ENCODE measurements at places on chromosomes 12 and 14. TPM values are rescaled to one million over a fixed set of nuclear protein-coding genes. Genes with fewer than 3 reads are reported as not detected.
A peak's percentile ranks its signal among the peaks of the same experiment; 100 is the strongest.

DNA sequence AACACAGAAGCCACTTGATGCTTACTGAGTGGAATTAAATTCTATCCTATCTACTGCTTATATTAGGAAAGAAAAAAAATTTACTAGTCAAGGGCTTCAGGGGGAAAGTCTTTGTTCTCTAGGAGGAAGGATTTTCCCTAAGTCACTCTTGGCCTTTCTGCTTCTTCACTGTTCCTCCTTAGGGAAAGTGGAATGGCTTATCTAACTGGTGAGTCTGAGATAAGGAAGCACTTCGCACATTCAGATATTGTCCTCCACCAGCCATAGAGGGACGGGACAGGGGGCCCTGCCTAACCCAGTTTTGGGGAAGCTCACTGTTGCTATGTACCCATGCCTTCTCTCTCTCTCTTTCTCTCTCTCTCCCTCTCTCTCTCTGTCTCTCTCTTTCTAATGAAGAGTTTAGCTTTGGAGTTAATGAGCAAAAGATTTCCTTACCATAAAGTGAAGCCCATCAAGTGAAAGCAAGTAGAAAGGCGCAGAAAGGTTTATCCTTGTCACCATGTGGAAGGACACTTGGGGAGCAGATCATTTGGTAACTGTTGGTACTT, 450.6 kb downstream of the ZFP36L1 start:
- DNase-seq = no peak

GRCh38 chr12:131905081-131905629, 10.7 kb downstream of the ULK1 start:
- no peak for DNase-seq

DNA sequence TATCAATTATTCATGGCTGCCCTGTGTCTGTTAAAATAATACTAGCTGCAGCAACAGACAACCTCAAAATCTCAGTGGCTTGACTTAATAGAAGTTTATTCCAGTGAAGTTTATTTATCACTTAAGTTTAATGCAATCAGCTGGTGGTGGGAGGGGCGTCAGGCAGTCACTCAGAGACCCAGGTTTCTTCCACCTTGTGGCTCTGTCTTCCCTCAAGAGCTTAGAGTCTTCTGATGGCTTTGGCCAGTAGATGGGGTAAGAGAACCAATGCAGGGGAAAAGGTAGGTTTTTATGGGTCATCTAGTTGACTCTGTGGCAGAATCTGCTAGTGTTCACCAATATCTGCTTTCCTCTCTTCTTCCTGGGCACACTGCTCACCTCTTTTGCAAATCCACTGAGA, 668.9 kb downstream of the AACS start:
- DNase-seq = no peak

- no peak for DNase-seq
Measured at GRCh38 chr12:121190523-121191031, 19.4 kb upstream of the P2RX4 start.

- no peak for DNase-seq
Measured at GRCh38 chr14:60679566-60680258, 30.4 kb upstream of the SIX1 start.

DNA sequence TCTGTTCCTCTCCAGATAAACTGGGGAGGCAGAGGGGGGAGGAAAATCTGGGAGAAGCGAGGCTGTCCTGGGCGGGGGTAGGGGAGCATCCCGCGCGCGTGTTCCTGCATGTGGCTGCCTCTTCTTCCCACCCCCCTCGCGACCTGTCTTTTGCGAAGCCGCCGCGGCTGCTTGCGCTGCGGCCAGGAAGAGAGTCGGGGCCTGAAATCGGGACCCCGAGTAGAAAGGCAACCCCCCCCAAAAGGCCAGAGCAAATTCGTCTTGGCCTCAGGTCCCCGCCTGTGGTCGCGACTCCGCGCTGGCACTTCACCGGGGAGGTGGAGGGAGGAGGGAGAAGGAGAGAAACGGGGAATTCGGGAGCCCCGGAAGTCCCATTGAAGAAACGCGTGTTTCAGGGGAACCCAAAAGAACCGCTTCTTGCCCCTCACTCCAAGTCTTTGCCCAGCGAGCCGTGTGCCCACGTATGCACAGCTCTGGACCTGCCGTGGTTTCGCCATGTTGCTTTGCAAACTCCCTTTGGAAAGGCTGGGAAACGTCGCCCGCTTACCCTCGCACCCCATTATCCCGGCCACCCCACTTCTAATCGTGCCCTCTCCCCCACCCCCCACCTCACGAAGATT, 944 bp downstream of the CCND2 start:
- DNase-seq = no peak

DNA sequence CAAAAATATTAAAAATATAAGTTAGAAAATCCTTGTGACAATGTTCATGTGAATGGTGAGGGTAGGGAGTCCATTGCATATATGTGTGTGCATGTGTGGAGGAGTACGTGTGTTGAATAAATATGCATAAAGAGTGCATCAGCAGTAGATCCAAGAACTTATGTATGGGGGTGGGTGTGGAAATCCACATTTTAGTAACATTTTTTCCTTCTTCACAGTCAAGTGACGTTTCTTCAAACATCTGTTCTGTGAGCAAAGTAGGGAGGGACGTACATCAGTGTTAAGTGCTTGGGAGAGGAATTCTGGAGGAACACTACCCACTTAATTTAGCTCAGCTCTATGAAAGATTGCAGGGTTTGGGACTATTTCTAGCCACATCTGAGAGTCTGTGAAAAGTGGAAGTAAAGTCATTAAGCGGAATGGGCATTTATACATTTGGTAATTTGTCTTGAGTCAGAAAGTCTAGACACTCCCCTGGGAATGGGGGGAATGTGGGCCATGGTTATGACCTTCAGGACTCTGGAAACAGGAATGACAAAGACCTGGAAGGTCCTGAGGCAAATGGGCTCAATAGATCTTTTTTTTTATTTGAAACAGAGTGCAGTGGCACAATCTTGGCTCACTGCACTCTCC, 156.4 kb upstream of the PLXNC1 start:
- no peak for DNase-seq

The CAPS2 gene
- total RNA-seq = 32.8 TPM

DNA sequence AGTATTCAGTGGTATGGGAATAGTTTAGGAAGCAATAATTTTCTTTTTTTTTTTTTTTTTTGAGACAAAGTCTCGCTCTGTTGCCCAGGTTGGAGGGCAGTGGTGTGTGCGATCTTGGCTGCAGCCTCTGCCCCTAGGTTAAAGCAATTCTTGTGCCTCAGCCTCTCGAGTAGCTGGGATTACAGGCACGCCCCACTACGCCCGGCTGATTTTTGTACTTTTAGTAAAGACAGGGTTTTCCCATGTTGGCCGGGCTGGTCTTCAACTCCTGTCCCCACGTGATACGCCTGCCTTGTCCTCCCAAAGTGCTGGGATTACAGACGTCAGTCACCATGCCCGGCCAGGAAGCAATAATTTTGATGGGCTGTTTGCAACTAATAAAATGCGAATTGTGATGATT, 62.1 kb downstream of the ATG14 start:
- no peak for DNase-seq

The ESR2 gene
- total RNA-seq = 3.7 TPM

GRCh38 chr14:48735607-48736006, 850.6 kb downstream of the RPS29 start:
- DNase-seq = no peak

GRCh38 chr14:103385929-103386712, 906 bp downstream of the MARK3 start:
- no peak for DNase-seq

GRCh38 chr14:99273766-99274345, 1.9 kb upstream of the BCL11B start:
- no peak for DNase-seq

The NINJ2 gene
- total RNA-seq = 0.82 TPM

- DNase-seq = no peak
Measured at GRCh38 chr14:69289811-69290520, 30.0 kb downstream of the GALNT16 start.

DNA sequence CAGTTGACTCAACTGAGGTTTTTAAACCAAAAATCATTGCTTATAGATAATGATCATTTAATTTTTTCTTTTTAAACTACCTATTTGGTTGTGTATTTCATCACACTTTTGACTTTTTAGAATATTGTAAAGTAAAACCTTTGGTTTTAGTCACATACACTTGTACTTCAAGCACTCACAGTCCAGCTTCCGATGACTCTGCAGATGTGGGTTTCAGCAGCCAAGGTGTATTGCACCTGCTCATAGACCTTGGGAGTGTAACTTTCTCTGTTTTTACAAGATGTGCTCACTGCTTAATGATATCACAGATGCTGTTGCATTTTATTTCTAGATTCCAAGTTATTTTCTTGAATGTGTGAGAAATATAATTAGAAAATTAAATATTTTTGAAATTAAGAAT, 188.3 kb upstream of the SLC38A2 start:
- no peak for DNase-seq

DNA sequence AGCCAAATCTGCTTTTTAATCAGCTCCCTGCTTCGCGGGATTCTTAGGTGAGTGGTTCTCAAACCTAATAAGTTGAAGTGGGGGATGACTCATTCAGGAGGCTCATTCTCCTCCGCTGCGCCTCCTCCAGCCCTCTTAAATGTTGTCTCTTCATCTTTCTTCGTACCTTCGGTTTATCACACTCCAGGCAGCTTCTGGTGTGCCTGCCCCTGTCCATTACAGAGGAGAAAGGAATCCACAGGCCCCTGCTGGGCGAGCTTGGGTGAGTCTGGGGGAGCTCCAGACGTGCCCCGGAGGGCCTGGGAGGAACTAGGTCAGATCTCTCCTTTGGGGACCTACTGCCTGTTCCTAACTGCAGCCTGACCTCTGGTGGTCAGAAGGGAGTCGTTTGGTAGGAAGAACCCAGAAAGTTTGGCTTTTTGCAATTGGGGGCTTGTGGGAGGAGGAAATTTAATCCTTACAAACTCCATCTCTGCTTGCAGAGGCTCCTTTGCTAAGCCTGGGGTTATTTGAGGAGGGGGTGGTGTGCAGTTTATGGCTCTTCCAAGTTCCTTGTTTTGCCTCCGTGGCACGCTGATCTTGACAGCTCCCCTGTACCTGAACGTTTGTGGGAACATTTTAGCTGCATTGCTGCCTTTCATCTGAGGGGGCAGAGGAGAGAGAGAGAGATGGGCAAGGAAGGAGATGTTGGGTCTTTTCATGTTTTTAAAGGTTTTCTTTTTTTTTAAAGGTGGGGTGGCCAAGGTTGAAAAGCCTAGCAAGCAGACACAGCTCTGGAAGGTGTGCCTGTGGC, 84.1 kb upstream of the GNG2 start:
- DNase-seq = peak; percentile 52

- no peak for DNase-seq
Measured at GRCh38 chr12:120928864-120929652, 24.9 kb upstream of the SPPL3 start.

GRCh38 chr12:116161588-116161987, 115.9 kb downstream of the MED13L start:
- no peak for DNase-seq

The OR10AD1 gene
- not detected for total RNA-seq

DNA sequence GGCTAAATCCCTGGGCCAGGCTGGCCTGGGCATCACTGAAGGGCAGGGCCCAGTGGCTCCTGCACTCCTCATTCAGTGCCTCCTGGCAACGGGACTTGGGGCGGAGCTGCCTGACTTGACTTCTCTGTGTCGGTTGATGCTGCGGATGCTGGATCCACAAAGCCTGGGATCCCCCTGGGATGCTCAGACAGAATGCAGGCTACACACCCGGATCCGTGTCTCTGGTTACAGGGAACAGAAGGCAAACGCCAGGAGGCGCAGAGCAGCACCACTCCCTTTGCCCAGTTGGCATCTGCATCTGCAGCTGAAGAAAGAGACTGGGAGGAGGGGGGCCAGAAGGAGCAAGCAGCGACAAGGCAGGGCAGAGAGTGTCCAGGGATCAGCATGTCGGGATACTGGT, 154.5 kb upstream of the FKBP4 start:
- no peak for DNase-seq

The MRPL42 gene
- 53.9 TPM for total RNA-seq

The CCDC38 gene
- not detected for total RNA-seq

- no peak for DNase-seq
Measured at GRCh38 chr14:101982621-101983020, 18.2 kb downstream of the DYNC1H1 start.

DNA sequence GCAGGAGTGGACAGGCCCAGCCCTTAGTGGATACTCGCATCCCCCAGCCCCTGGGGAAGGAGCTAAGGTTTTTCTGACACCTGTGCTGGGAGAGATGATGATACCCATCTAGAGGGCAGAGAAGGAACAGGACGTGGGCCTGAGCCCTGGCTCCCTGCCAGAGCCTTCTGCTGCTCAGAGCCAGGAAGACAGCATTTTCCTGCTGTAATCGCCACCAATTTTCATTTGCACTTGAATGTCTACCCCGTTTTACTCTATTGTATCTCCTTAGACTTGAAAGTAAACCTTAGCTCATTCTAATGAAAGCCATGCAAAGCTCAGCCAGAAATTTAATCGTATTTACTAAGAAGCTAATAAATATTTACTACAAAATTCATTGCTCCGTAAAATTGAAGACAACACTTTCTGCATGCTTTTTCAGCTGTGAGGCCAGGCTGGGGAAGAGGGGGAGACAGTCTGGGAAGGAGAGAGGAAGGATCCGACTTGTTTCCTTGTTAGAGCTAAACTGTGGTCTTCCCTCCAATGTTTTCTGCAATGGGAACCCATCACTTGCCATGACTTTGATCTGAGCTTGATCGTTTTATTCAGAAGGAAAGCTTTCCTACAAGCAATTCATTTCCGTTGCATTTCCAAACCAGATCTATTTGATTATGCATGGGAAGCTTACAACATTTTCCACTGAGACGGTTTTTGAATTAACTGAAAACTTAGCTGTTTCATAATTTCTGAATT, 17.6 kb upstream of the TRAF3 start:
- DNase-seq = no peak

DNA sequence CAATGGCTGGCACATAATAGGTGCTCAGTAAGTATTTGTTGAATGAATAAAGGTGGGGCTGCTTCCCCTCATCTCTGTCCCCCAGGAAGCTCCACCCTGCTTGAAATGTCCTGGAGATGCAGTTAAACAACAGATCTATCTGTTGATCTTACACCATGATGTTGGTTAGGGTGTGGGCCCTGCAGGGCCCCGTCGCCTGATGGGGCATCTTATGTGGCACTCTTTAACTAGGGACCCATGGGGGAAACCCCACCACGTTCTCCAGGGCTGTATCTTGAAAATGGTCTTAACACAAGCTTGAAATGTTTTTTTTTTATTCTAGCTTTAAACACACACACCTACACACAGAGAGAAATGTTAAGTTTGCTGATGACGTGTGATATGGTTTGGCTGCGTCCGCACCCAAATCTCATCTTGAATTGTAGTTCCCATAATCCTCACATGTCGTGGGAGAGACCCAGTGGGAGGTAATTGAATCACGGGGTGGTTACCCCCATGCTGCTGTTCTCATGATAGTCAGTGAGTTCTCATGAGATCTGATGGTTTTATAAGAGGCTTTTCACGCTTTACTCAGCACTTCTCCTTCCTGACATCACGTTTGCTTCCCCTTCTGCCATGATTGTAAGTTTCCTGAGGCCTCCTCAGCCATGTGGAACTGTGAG, 741.7 kb downstream of the VRK1 start:
- no peak for DNase-seq

The OR6C4 gene
- total RNA-seq = not detected

The GALNT8 gene
- total RNA-seq = 26.1 TPM

DNA sequence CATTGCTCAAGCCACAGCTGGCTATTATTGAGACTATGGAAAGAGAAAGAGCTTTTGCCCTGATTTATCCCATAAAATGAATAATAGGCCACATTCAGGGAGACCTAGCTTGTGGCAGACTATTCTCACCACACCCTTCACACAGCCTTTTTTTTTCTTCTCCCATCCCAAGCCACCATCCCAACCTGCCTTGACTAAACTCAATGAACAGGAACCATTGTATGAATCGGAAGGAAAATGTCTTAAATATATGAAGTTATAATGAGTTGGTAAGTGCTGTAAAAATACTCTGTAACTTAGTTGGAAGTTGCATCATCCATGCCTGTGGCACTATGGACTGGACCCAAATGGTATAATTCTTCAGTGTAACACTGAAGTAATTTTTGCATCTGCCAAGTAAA, 338.4 kb downstream of the RAD51B start:
- no peak for DNase-seq

Measured in cerebellum (tissue), 4 donors.